Heart left ventricle (tissue), 16 donors: ENCODE measurements at places on chromosomes 2 and 18. TPM values are rescaled to one million over a fixed set of nuclear protein-coding genes. Genes with fewer than 3 reads are reported as not detected.

Gene LTBP1
- polyA plus RNA-seq = 50.1 TPM

Gene SAG
- not detected for polyA plus RNA-seq

Gene PLEKHA3
- 3.0 TPM for polyA plus RNA-seq

Gene MAP2
- polyA plus RNA-seq = 11.3 TPM

Gene ERICH2
- polyA plus RNA-seq = 1.9 TPM

Gene ZSCAN30
- polyA plus RNA-seq = 6.2 TPM

Gene PRKAG3
- polyA plus RNA-seq = 0.06 TPM

Gene GALNT1
- polyA plus RNA-seq = 9.6 TPM

Gene EPB41L3
- polyA plus RNA-seq = 2.7 TPM

Gene ANKRD62
- polyA plus RNA-seq = not detected

Gene ESPNL
- polyA plus RNA-seq = 0.27 TPM

Gene SYT4
- not detected for polyA plus RNA-seq

Gene RELCH
- 9.0 TPM for polyA plus RNA-seq

Gene LOXHD1
- polyA plus RNA-seq = 0.72 TPM

Gene SLC9A4
- not detected for polyA plus RNA-seq

Gene PDCL3
- 40.2 TPM for polyA plus RNA-seq

Gene VWC2L
- polyA plus RNA-seq = not detected

Gene ZNF804A
- 0.06 TPM for polyA plus RNA-seq

DNA sequence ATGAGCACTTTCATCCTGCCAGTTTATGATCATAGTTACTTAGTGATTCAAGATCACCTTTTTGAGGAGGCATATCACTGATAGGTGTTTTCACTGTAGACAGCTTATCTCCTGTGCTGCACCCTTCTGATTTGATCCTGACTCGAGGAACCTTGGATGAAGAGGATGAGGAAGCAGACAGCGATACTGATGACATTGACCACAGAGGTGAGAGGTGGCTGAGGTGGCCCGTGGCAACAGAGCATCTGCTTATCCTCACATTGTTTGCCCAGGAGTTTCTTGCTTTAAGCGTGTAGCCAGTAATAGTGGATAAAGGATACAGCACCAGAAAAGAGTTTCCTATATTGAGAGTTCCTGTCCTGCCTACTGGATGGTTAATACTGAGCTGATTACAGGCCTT lies 15.7 kb downstream of the SUPT7L start:
- no peak for DNase-seq

- DNase-seq = no peak
Measured at GRCh38 chr18:33116376-33116775, 324.1 kb downstream of the CCDC178 start.

DNA sequence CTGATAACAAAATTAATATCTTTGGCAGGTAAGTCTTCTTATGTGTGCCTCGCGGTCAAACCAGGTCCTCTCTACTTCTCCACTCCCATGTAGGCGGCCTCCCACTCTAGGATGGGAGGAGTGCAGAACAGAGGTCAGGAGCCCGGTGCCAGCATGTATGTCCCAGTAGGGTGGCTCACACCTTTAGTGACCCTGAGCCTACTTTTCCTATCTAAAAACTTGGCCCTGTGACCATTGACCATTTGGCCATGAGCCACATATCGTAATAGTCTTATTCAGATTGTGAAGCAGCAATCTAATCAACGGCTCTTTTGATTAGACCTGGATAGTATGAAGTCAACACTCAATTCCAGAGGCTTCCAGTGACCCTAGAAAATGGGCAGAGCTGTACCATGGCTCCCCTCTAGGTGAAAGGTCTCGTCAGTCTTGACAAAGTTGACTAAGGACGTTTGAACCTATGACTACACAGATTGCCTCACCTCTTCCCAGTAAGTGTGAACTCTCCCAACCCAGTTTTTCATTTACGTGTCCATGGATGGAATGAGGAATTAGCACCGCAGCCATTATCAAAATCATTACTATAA lies 17.1 kb upstream of the FABP1 start:
- DNase-seq = no peak

GRCh38 chr18:48784656-48785055 lies 166.1 kb downstream of the SMAD7 start:
- no peak for DNase-seq

GRCh38 chr18:7740821-7741220 lies 173.7 kb downstream of the PTPRM start:
- no peak for DNase-seq

GRCh38 chr2:157320409-157320808 lies 5.2 kb downstream of the ERMN start:
- no peak for DNase-seq

- DNase-seq = no peak
Measured at GRCh38 chr2:230589025-230589424, 123.6 kb upstream of the CAB39 start.

DNA sequence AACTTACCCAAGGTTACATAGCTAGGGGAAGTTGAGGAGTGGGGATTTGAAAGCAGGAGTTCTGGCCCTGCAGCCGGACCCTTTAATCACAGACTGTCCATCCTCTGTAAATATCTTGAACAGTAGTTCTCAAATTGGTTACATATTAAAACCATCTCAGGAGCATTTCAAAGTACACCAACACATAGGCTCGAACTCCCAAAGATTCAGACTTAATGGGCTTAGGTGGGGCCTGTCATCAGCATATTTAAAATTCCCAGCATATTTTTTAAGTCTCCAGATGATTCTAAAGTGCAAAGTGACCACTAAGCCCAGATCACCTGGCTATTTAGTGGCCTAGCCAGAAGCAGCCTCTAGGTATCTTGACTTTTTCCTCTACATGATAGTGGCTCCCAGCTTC lies 192.2 kb downstream of the ZNF385B start:
- DNase-seq = no peak

DNA sequence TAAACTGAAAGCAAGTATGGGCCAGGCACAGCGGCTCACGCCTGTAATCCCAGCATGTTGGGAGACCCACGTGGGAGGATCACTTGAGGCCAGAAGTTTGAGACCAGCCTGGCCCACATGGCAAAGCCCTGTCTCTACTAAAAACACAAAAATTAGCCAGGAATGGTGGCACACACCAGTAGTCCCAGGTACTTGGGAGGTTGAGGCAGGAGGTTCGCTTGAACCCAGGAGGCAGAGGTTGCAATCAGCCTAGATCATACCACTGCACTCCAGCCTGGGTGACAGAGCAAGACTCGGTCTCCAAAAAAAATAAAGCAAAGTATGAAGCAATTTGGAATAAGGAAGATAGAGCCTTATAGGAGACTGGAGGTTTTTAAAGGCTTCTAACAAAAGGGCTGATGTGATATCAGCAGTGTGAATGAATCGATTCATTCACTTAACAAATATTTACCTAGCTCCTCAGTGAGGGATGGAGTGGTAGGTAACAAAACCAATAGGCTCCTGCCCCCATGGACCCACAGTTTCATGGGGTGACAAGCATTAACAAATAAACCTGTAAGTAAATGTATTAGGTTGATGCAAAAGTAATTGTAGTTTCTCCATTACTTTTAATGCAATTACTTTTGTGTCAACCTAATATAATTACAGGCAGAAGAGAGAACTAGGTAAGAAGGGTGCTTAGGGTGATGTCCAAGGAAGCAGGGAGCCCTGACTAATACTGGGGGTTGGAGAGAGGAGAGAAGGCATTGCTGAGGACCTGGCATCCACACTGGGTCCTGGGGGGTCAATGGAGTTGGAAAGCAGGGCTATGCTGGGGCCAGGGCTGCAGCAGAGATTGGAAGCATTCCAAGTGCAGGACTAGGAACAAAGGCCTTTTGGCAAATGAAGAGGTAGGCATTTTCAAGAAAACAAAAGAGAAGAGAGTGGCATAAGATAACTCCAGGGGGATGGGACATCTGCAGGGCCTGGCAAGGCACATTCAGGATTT lies 195.4 kb upstream of the ARL4C start:
- DNase-seq = no peak

DNA sequence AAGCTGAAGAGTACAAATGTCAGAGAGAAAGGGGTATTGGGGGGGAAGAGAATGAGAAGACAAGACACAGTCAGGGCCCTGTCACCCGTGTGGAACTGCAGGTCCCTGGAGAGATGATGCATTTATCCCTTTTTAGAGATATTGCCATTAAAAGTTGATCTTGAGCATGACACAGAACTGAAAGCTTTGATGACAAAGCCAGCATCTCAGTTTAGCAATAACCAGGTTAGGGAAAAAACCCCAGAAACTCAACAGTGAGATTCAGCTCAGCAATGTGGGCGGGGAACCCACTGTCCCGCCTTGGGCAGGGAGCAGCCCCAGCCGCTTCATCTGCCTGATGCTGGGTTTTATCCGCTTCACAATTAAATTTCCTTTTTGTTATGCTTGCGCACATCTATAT lies 181.1 kb downstream of the NEDD4L start:
- DNase-seq = no peak

DNA sequence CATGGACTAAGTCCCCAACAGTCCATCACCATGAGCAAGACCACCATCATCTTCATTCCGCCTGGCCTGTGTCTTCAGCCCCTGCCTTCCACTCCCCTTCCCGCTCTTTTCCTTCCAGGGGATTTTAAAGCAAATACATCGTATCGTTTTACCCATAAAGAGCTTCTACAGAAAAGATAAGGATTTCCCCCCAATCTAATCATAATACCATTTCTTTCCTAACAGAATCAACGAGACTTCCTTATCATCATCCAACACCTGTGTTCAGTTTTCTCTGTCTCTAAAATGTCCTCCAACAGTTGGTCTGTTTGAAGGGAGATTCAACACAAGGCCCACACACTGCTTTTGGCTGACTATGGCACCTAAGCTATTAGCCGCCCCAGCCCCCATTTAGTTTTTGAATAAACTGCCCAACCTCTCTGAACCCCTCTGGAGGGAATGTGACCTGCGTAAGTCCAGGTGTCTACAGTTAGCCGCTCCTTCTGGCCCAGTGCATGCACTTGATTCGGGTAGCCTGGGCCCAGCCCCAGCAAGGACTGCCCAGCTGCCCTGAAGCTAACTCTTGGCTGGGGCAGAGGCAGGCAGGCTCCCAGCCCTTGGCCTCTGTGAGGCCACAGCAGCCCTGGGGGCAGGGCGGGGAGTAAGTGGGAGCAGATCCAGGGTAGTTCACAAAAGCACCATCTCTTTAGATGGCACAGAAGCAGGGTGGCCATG lies 25.3 kb upstream of the SEMA4C start:
- DNase-seq = no peak

DNA sequence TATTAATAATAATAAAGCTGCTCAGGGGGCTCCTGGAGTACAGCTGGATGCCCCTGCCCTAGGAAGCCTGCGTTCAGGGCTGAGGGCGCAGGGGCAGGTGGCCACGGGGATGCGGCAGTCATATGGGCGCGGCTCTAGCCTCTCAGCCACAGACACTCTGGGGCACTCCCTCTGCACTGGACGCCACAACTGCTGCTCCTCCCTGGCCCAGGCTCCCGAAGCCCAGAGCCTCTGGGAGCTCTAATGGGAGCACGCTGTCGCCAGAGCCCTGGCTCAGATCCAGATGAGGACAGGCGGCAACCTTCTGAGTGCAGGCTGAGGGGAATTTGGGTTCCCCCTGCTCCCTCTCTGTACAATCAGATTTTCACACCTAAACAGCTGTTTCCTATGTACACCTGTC lies 93.6 kb downstream of the MTCL1 start:
- DNase-seq = peak; percentile 69

DNA sequence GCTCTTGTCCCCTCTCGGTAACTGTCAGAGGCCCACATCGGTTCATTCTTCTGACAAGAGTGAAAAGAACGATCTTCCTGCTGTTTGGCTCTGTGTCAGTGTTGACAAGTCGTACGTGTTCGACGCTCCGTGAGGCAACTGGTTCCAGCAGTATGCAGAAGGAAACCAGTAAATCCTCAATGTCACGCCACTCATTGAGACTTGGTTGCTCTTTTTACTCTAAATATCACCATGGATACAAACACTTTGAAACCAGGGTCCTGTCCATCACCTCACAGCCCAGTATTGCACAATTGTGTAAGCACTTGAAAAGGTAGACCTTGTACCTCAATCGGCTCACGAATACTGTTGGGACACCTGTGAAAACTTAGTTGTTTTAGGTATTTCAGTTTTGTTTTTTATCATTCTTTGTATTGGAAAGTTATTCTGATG lies 136.4 kb downstream of the ZNF407 start:
- DNase-seq = no peak

DNA sequence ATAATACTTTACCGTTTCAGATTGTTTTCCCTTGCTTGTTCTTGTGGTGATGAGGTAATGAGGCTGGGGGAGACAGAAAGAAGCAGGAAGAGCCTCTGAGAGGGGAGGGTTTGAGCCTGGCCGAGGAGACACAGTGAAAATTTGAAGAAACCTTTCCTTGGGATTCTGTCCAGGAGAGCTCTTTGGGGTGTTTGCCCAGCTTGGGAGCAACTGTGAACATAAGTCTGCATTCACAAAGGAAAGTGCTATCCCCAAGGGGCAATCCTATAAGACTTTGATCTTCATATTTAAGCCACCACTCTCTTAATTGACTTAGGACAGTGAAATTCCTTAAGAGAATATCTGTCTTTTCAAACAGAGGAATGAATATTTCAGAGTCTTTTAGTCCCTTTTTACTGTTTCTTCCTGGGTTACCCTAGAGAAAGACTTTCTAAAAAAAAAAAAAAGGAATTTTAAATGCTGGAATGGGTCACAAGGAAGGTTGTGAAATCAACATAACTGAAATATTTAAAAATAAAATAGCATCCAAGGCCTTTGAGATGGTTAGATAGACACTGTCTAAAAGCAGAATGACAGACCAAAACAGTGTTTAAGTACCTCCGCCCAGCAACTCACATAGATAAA lies 52.5 kb upstream of the STAM2 start:
- no peak for DNase-seq

- no peak for DNase-seq
Measured at GRCh38 chr18:23735021-23735464, 45.8 kb downstream of the LAMA3 start.

- DNase-seq = no peak
Measured at GRCh38 chr2:215487002-215487372, 51.1 kb upstream of the FN1 start.

DNA sequence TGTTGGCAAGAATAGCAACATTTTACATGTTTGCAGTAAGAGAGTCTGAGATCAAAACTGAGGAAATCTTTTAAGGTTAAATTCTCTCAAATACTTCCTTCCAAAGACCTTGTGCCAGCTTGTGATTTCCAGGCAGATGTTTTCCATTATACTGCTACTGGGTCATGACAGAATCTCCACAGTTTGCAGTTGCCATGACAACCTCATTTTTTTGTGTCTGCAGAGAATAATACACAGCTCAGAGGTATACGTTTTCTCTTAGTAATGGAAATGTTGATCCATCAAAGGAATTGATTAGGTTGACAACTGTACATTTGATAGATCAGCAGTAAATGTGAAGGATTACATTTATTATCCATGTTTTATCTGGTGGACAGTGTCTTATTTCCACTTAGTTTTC lies 29.1 kb upstream of the CSRNP3 start:
- no peak for DNase-seq

GRCh38 chr2:152825834-152826233 lies 107.4 kb downstream of the ARL6IP6 start:
- DNase-seq = no peak

- no peak for DNase-seq
Measured at GRCh38 chr2:3210257-3210656, 167.4 kb downstream of the EIPR1 start.

GRCh38 chr2:184598002-184598315 lies 370 bp upstream of the ZNF804A start:
- no peak for DNase-seq

GRCh38 chr2:106119074-106119473 lies 75.0 kb downstream of the UXS1 start:
- no peak for DNase-seq

GRCh38 chr2:46858702-46859090 lies 56.9 kb downstream of the MCFD2 start:
- no peak for DNase-seq
